ENCODE measurements at places on chromosomes 16 and 17.

GRCh38 chr17:1515640-1516387 is 598 bp downstream of the INPP5K start:
- no peak for DNase-seq

DNA sequence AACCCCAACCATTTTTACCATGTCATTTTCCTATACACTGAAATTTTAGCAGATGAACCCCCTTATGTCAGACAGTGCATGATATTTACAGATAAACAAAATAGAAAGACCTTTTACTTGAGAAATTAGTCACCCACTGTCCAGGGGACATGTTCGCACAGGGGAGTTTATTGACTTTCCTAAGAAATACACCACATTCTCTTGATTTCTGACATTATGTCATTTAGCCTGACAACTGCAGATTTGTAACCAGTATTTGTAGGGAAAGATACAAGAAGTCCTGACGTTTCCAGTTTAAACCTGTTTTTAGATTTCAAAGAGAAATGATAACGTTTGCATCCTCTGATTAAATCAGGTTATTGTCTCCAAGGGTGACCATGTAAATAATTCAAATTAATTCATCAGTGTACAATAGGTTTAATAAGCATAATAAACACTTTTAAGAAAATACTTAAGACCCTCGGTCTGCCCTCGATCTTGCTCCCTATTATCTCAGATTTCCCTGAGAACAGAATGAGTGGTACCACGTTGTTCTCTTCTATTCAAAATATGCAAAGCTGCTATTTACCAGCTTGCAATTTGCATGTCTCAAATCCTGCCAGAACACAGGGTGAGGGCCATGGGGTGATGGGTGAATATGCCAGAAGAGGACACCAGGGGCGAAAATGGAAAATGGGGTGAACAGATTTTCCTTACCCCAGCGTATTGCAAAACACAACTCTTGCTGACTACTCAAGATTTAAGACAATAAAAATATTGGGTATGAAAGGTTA is 2.1 kb upstream of the LYRM9 start:
- DNase-seq = no peak

DNA sequence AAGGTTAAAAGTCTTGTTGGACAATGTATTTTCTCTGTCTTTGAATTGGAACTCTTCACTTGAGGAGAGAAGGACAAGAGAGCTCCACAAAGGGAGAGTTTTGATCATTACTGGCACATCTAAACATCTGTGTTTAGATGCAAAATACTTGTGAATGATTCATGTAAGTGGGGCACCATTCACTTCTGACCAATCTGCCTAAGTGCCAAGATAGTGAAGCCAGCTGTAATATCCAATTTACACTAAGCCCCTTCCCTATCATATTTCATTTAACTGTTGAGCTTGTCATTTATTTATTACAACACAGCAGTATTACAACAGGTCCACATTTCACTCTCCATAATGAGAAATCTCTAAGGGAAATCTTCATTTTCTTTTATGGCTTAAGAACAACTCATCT is 832.3 kb upstream of the GOT2 start:
- no peak for DNase-seq

- no peak for DNase-seq
These were observed 154.0 kb upstream of the ASIC2 start for GRCh38 chr17:33447090-33447489.

GRCh38 chr17:74429604-74430384 is 2.1 kb upstream of the GPRC5C start:
- DNase-seq = no peak

GRCh38 chr17:46053911-46054534 is 55.0 kb downstream of the STH start:
- no peak for DNase-seq

DNA sequence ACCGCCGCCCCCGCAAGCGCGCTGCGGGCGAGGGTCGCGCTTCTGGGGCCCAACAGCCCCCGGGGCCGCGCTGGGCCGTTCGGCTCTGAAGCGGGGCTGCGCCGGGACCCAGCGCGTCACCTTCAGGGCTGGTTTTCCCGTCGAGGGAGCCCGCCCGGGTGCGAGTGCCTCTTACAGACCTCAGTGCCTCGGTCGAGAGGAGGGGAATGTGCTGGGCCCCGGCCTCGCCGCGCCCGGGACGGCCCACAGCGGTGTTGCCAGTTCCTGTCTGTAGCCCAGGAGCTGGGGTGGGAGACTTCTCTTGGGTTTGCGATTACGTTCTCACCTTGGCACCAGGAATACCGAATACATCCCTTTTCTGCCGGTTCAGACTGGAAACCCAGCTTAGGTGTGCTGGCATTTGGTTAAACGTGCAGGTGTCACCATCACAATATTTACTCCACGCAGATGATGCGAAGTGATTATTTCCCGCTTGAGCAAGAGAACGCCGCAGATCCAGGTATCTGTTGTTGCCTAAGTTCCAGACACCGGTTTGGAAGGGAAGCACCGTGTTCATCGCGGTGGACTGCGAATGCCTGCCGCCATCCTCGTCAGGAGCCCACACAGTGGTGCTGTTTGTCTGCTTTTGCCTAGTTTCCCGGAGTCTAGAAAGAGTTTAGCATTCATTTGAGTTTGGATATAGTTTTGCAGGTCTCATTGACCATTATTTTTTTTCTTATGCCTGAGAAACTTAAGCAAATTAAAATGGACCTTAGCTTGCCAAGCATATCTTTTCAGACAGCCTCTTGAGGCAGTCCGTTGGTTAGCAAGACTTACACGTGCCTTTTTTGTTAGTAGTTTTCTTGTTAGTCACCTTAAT is 914 bp downstream of the MAP1LC3B start:
- no peak for DNase-seq

DNA sequence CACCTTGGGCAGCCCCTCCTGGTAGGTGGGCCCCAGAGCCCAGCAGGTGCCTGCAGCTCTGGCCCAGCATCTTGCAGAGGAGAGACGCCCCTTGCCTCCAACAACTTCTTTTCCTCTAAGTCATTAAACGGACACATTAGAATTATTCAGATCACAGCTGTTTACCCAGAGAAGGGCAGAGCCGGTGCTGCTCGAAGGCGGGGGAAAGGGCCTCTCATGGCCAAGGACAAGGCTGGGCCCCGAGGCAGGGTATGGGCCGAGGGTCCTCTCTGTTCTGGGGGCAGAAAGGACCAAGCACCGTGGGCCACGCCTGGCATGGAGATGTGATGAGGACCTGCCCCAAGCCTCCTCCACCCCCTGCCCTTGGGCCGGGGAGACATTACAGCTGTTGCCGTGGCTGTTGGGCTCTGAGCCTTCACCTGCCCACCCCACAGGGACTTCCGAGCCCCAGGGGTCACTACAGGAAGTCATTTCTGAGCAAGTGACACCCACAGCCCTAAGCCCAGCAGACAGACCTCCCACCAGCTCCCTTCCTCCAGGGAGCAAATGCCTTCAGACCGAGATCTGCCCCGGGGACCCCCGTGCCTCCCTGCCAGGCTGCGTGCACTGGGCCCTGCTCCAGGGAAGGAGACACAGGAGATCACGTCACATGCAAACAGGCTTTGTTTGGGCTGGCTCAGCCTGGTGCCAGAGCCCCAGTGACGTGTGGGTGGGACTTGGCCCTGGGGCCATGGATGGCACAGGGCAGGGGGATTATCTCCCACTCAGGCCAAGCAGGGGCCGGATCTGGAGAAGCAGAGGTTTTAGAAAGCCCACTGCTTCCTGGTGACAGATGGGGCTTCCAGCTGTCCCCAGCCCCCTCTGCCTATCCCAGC is 699 bp upstream of the PVALEF start:
- DNase-seq = no peak

DNA sequence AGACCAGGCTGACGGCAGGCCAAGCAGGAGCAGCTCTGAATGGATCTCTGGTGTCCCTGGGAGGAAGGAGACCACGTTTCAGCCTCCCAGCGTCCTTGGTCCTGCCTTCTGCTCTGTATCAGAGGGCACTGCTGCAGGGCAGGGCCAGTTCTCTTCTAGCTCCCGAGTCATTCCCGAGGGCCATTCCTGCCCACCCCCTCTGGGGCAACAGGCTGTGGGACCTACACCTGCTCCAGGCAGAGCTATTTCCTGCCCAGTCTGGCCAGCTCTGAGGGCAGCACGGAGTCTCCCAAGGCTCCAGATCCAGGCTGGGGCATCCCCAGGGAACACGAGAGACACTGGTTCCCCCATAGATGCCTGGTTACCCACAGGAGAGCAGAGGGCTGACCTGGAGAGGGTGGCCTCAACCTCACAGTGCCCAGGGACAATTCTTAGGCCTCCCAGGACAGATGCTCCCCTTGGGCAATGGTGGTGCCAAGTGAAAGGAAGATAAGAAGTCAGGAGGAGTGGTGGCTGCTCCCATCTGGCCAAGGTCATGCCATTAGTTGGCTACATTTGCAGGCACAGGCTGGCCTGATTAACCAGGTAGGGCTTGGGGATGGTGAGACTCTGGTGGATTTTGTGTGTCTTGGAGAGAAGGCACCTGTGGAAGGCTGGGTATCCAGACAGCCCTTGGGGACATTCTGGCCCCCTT is 2.0 kb downstream of the WFIKKN2 start:
- DNase-seq = no peak

- no peak for DNase-seq
These were observed 919.3 kb downstream of the CDH11 start for GRCh38 chr16:64202571-64202970.

DNA sequence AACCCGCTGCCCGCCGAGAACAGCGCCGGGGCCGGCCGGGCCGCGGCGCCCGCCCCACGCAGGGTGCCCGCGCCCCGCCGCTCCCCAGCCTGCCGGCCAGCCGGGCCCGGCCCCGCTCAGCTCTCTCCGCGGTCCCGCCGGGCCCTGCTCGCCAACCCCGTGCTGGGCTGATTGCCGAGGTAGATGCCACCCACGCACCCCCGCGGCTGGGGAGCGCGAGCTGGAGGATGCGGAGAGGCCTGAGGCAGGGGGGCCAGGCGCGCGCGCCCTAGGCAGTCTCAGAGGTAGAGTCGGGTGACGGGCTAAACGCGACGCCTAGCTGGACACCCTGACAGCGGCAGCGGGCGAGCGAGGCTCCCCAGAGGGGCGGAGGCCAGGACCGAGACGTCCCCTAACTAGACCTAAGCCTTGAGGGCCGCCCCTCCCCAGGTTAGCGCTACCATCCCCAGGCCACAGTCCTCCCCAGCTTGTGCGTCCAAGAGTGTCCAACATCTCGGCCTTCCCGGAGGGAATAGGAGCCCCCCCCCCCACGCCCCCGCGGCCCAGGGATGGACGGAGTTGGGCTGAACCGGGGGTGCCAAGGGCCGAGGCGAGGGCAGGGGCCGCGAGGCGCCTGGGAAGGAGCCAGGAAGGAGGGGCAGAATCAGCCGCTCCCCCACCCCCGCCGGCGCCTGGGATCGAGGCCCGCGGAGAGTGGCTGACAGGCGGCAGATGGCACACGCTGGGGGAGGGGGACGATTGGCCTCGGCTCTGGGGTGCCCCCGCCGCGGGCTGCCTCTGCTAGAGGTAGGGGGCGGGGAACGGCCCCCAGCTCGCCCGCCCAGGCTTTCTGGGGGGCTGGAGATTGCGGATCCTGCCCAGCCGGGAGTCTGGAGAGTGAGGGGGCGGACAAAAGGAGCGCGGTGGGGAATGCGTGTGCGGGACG is 2.5 kb upstream of the ZNF423 start:
- DNase-seq = no peak

- no peak for DNase-seq
These were observed 2.7 kb downstream of the TFAP4 start for GRCh38 chr16:4270091-4270490.

DNA sequence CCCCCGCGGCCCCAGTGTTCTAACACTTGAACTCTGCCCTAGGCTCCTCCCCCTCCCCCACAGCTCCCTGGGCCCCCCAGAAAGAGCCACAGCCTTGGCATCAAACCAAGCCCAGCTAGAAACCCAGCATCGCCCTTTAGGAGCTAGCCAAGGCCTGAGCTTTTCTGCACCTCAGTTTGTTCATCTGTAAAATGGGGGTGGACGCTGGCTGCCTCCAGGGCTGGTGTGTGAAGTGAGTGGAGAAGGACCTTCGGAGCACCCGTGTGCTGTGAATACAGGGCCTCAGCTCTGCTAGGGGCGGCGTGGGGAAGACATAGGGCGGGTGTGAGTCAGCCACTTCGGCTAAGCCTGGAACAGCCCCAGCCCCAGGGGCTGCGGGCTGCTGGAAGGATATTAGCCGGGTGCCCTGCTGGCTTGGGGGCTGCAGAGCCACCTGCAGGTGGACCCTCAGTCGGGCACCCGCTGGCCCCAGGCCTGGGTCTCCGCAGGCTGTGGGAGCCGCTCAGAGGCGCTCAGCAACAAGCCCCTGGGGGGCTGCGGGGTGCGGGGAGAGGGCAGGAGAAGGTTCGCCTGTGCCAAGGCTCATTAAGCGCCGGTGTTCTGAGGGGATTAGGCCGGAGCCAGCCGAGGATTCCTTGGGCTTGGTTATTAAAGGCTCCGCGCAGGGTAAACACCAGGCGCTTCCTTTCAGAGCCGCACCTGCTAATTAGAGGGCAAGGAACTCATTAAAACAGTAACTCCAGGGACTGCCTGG is 217.0 kb upstream of the CIBAR2 start:
- no peak for DNase-seq

DNA sequence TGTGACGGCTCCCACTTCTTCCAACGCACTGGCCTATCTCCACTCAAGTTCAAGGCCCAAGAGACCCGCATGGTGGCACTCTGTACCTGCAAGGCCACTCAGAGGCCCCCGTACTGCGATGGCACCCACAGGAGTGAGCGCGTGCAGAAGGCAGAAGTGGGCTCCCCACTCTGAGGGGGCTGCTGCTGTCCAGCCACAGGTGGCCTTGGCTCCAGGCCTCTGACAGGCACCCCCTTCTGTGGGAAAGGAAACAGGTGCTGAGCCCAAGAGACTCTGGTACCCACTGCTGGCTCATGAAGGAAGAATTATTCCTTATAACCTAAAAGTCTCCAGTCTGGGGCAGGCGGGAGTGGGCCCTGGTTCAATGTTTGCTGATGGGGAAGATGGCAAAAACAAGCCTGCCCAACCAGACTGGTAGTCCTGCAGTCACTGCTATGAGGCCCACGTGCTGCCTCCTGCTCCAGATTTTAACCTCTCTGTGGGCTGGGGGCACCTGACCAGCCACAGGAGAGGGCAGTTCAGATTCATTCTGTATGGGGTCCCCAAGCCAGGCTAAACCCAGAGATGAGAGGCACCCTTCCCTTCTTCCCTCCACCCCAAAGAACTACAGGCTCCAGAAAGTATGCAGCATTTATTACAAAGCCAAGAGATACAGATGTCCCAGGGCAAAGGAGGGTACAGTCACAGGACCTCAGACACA is 3.3 kb downstream of the CISD3 start:
- DNase-seq = no peak

DNA sequence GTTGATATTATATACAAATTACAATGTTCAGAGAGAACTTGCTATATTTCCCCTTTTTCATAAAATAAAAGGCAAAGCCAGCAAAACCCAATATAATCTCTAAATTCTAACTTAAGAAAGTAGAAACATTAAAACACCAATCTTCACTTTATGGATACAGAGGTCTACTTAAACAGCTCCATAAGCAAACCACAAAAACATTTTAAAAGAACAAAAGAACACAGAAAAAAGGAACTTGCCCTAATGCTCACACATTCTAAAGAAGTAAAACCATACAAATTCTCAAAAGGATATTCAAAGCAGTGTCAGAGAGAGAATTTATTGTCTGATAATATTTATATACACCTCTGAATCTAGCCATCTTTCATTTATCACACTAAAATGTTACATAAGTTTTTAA is 606 bp downstream of the ABCA10 start:
- DNase-seq = no peak

All from cerebellar nuclear complex (tissue), 1 donor.